Activated CD4-positive, CD25-positive, alpha-beta regulatory T cell treated with anti-CD3 and anti-CD28 coated beads, Interleukin-2, amount 50 U/mL, for 72 hours (primary cell): ENCODE measurements at places on chromosomes 7 and 10.

GRCh38 chr7:77420986-77421672, 5.0 kb upstream of the GSAP start:
- DNase-seq: no peak

- no peak for DNase-seq
Measured at GRCh38 chr7:27300421-27300820, 57.8 kb downstream of the EVX1 start.

DNA sequence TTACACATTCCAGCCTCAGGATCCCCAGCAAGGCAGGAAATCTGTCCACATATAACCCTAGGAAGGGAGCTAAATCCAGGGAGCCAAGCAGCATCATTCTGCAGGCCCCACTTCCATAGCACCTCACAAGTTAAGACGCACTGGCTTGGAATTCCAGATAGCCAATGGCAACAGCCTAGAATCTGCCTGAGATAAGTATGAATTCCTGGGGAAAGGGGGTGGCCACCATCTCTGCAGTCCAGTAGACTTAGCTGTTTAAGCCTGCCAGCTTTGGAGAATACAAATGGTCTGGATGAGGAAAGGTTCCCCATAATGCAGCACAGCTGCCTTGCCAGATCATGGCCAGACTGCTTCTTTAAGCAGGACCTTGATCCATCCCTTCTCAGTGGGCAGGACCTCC, 179.4 kb upstream of the PRSS1 start:
- no peak for DNase-seq

DNA sequence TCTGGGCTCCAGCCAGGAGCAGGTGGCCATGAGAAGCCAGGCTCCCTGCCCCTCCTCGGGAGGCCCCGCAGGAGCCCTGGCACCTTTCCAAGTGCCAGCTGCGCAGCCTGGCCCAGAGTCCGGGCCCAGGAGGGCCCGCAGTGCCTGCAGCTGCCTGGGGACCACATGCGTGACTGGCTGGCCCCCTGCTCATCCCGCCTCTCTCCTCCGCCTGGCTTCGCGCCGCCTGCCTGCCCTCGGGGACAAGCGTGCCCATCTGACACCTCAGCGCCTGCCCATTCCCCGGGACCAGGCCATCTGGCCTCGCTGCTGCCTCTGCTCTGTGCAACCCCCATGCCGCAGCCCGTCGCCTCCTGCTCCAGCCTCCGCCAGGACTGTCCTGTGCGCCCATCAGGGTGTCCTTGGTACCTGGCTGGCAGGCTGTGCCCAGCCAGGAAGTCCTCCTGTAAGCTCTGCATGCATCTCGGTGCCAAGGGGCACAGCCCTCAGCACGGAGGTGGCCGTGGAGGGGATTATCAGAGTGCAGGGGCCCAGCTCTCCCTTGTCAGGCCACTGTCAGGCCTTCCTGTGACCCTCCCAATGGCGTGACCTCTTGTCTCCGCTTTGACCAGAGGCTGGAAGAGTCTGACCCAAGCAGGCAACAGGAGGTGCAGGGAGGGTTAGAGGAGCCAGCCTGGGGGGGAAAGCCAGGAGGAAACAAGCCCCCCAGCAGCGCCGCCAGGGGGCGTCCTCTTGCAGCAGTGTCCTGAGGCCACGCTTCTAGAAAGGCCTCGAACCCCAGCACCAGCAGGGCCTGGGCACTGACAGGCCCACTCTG, 50.5 kb downstream of the TMEM209 start:
- DNase-seq: no peak

DNA sequence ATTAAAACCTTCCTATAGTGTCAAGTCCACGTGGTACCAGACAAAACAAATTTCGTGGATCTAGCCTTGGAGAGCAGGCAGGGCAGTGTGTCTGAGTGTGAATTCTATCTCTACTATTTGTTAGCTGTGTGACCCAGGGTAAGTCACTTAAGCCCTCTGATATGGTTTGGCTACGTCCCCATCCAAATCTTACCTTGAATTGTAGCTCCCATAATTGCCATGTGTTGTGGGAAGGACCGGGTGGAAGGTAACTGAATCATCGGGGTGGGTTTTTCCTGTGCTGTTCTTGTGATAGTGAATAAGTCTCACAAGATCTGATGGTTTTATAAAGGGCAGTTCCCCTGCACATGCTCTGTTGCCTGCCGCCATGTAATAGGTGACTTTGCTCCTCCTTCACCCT, 2.8 kb upstream of the NPFFR1 start:
- no peak for DNase-seq

GRCh38 chr10:27601503-27601902, 97.4 kb downstream of the RAB18 start:
- no peak for DNase-seq

DNA sequence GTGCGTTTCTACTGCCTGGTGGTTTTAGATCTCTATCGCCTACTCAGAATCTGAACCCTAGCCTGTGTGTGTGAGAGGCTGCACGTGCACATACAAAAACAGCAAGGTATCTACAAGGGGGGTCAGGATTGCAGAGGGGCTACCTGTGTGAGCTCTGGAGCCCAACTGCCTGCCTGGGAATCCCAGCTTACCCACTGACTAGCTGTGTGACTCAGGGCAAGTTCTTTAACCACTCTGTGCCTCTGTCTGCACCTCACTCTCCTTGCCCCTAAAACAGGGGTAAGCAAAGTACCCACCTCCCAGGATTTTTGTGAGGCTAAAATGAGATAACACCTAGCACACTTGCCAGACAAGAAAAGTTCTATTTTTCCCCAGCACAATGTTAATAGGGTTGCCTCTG, 32.5 kb downstream of the DLG5 start:
- DNase-seq: no peak

DNA sequence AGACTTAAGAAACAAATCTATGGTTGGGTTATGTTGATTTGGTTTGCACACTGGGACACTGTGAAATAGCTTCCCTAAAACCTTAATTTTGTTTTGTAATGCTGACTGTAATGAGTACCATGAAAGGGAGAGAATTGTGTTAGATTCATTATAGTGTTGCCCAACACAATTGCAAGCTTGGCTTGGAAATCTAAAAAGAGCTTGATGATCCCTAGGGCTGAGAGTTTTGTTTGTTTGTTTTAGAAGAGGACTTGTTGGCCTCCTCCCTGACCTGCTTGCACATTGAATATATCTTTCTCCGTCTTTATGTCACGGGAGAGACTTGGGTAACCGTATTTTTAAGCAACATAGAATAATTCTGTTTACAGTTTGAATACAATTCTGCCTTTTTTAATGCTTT, 410.1 kb downstream of the ARL4A start:
- DNase-seq: no peak

DNA sequence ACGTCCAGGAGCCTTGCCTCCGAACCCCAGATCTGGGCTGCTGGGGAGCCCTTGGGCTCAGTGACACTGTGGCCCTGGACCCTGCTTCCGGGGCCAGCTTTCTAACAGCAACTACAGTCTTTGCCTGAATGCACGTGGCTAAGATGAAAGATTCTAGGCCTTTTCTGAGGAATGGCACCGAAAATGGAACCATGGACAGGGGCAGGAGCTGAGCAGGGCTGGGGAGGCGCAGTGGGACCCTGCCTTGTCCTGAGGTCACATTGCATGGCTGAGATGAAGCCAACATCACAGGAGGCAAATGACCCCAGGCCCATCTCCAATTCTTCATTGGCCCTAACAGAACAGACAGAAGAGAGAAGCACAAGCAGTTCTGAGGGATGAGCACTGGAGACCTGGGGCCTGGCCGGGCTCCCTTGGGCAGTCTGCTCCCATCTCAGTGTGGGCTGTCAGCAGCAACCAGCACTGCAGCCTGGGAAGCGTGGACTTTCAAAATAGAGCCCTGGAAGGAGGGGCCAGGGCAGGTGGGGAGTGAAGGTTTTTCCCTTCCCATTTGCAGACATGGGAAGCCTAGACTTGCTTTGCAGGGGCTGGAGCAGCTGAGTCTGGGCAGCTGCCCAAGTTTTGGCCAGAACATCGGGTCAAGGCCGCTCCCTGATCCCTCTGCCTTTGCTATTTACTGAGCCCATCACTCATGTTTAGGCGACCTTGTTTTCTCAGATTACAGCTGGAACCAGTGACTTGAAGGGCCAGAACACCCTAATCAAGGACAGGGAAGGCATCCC, 114.4 kb upstream of the TCERG1L start:
- no peak for DNase-seq

GRCh38 chr7:42095791-42096190, 141.2 kb downstream of the GLI3 start:
- DNase-seq: no peak
